ENCODE measurements at places on chromosomes 11 and 22.

DNA sequence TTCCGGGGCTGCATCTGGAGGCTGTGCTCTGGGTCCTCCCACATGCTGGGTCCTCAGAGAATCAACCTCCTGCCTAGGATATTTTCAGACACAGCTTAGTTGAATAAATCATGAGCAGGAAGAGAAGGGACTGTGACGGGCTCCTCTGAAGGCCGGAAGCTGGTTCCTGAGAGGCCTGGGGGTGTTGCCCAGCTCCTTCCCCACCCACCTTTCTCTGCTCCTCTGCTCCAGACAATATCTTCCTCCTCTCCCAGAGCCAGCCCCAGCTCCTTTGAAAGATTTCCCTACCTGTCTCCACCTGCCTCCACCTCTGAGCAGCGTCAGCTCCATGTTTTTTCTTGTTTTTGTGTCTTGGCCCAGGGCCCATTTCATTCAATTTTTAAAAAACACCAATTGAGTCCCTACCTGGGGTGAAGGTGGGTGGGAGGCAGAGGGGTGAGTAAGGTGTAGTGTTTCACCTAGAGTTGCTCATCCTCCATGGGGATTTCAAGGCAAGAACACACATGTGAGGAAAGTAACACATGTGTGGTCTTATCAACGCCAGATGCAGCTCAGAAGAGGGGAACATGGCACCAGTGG lies 24.8 kb upstream of the THY1 start:
- no peak for DNase-seq

DNA sequence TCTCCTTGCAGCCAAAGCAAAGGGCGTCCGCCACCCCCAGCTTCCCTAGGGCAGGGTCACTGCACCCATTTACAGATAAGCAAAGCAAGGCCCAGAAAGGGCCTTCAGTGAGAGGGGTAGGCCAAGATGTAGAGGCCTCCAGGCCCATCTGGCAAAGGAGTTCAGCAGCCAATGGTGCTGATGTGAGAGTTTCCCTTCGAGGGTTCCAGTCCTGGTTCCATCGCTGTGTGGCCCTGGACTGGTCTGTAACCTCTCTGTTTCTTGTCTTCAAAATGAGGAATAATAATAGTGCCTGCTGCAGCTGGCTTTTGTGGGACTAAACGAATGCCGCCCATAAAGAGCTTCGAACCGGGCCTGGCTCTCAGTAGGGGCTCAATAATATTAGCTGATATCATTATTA lies 4.0 kb downstream of the ELFN2 start:
- DNase-seq = no peak

- DNase-seq = no peak
Measured at GRCh38 chr11:2577031-2577990, 122.5 kb downstream of the KCNQ1OT1 start.

GRCh38 chr22:18110954-18111758 lies 547 bp downstream of the TUBA8 start:
- DNase-seq = no peak

- peak; percentile 73 for DNase-seq
Measured at GRCh38 chr11:95229993-95230809, 801 bp downstream of the SESN3 start.

DNA sequence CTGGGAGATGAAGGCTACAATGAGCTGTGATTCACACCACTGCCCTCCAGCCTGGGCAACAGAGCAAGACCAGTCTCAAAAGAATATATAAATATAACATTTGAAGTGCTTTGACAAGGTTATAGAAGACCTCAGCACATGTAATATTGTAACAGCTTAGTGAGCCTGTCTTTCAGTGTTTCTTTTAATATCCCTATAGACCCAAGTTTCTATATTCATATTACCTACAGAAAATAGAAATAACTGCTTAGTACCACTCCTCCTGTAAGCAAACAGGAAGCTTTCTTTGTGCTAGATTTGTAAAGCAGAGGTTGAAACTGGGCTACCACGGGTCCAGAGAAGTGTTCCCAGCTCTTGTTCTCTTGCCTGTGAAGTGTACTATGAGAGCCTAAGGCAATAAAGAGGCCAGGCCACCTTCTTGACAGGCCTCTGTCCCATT lies 68.2 kb downstream of the PPP2R1B start:
- DNase-seq = no peak

DNA sequence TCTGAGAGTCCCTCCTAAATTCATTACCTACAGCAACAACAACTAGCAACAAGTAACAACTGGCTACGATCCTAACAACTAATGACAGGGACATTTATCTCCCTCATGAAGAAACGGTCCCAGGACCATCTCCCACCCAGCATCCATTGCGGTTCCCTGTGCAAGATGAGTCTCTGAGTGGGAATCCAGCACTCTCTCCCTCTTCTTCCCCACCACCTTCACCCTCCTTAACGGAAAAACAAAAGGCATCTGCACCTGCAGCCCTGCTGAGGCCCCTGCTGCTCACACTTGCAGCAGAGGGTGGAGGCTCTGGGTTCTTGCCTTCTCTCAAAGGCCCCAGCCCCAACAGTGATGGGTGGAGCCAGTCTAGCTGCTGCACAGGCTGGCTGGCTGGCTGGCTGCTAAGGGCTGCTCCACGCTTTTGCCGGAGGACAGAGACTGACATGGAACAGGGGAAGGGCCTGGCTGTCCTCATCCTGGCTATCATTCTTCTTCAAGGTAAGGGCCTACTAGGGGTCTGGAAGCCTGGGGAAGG lies at the start of gene CD3G:
Gene CD3G, plus strand, starts transcription at position 364 of the 535 bp plus-strand sequence. Its CDS starts 80 bp downstream, at position 444.
- no peak for DNase-seq

DNA sequence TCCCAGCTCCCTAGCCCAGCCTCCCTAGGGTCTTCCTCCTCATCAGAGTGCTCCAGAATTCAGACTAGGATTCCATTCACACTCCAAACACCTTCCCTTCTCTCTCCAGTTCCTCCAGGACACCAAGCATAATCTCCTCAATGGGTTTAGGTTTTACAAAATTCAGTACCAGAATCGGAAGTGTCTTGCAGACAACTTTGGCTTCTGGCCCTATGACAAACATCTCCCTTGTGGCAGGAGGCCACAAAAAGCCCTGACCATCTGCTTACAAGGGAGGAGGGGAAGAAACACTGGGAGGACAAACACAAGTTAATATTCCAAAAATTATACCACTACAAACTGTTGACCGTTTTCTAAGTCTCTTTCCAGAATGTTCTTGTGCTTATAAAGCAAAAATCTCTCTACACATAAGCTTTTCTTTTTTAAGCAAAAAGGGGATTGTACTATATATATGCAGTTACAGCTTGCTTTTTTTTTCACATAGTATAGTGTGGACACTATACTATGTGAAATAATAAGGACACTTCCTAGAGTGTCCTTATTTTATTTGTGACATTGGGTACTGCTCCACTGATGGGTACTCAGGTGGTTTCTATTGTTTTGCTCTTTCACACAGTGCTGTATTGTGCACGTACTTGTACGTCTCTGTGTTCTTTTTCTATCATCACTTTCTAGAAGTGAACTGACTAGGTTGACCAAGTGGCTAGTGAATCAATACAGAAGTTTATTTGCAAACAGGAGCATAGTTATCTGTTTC lies 78.7 kb downstream of the BDNF start:
- no peak for DNase-seq

DNA sequence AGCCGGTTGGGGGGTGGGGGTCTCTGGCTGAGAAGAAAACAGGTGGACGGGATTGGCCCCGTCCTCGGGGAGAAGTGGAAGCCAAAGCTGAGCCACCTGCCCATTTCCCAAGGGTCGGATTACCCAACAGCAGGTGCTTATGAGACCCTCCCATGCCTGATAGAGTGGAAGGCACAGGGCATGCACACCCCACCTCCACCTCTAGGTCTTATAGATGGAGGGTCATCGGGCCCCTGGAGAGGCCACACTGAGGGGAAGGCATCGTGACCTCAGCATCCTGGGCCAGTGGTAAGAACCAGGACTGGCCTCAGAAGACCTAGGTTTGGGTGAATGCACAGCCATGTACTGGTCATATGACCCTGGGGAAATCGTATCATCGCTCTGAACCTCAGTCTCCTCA lies 85.9 kb downstream of the BUD13 start:
- no peak for DNase-seq

- peak; percentile 54 for DNase-seq
Measured at GRCh38 chr11:45847911-45848316, 639 bp downstream of the CRY2 start.

- DNase-seq = no peak
Measured at GRCh38 chr11:2205214-2205720, 33.7 kb upstream of the TH start.

- DNase-seq = no peak
Measured at GRCh38 chr11:72005347-72006260, 6.9 kb downstream of the IL18BP start.

- DNase-seq = no peak
Measured at GRCh38 chr11:44973632-44974401, 23.1 kb upstream of the TP53I11 start.

- no peak for DNase-seq
Measured at GRCh38 chr22:45769569-45770210, 98.1 kb downstream of the ATXN10 start.

- DNase-seq = no peak
Measured at GRCh38 chr22:42303396-42304323, 33.2 kb upstream of the TCF20 start.

- no peak for DNase-seq
Measured at GRCh38 chr22:21951931-21952465, 650 bp downstream of the PPM1F start.

- DNase-seq = no peak
Measured at GRCh38 chr11:109858152-109858551, 235.0 kb upstream of the ZC3H12C start.

- no peak for DNase-seq
Measured at GRCh38 chr11:112972399-112973145, 11.4 kb downstream of the NCAM1 start.

DNA sequence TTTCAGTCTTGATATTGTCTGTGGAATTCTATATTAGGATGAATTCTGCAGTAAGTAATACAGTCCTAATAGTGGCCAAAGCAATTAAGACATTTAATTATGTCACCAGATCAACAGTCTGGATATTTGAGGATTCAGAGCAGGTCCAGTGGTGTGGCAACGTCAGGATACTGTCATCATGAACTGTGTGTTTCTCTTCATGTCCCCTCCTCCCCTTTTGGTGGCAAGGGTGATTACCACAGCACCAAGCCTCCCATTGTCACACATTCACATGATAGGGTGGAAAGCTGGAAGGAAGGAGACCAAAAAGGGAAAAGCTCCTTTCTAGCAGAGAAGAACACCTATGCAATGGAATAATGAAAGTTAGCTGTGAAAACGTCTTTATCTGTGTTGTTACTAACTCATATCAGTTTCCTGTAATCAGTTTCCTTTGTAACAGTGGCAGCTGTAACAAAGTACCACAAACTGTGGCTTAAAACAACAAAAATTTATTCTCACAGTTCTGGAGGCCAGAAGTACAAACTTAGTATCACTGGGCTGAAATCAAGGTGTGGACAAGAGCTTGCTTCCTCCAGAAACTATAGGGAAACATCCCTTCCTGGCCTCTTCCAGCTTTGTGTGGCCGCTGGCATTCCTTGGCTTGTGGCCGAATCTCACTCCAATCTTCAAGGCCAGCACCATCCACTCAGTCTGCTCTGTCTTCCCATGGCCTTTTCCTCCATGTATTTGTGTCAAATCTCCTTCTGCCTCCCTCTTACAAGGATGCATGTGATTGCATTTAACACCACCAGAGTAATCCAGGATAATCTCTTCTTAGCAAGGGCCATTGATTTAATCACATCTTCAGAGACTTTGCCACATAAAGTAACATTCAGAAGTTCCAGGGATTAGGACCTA lies 6.5 kb upstream of the RBM14 start:
- no peak for DNase-seq

GRCh38 chr11:117337076-117337475 lies 9.4 kb downstream of the CEP164 start:
- DNase-seq = no peak

DNA sequence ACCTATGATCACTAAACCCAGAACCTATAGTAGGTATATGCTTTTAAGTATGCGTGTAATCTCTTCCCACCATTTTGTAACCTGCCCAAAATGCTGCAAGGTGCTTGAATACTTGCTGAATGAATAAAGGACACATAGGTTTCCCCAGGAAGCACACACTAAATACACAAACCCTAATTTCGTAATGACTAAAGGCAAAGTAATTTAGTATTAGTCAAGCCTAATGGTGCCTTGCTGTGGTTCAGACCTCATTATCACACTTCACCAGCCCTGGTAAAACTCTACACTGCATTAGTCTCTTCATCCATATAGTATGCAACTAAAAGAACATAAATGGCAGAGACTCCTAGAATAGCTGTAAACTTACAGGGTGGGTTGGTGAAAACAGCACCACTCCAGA lies 289.0 kb upstream of the PITPNB start:
- DNase-seq = no peak

- DNase-seq = no peak
Measured at GRCh38 chr11:46429717-46430116, 38.1 kb upstream of the CHRM4 start.

DNA sequence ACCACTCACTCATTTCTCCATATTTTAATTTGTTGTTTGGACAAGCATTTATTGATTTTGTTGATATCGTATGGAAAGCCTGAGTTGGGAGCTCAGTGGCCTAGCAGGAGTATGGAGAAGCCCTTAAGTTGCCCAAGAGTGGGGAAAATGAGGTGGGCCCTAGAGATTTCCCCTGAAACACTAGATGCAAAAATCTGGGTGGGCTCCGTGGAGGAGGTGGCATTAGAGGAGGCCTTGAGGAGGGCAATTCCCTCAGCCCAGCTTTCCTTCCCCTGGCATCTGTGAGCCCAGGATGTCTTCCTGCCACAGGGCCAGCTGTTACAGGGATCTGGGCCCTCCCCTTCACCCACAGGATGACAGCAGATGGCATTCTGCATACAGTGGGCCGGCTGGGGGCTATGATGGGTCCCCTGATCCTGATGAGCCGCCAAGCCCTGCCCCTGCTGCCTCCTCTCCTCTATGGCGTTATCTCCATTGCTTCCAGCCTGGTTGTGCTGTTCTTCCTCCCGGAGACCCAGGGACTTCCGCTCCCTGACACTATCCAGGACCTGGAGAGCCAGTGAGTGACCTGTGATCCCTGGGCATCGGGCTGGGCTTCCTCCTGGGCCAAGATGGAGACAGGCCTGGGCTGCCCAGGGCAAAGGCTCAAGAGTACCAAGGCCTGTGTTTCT lies 21.6 kb upstream of the SLC22A12 start:
- no peak for DNase-seq

DNA sequence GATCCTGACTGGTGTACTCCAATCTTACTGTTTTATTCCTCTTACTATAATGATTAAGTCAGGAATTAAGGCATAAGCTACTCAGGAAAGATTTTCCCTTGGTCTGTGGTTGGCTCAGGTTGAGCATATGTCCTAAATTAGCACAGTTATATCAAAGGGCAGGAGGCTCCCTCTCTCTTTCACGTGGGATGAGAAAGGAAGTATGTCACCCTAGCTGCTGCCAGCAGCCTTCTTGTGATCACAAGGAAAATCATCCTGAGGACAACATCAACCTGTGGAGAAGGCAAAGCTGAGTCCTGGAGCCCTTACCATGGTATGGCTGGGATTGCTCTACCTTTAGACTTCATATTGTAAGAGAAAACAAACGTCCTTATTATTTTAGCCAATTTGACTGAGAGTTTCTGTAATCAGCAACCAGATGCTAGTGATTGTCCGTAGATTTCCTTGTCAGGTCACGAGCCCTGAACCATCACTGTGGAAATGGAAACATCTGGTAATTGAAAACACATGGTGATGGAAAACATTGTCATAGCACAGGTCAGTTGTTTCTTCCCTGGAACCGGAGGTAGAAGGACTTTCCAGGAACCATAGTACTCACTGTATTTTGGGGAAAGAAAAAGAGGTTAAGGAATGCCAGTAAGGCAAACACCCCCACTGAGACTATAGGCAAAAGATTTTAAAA lies 40.6 kb upstream of the DEUP1 start:
- peak; percentile 33 for DNase-seq

- no peak for DNase-seq
Measured at GRCh38 chr11:71951741-71952310, 23.0 kb downstream of the RNF121 start.

- DNase-seq = peak; percentile 84
Measured at GRCh38 chr11:45105233-45105983, 41.0 kb upstream of the PRDM11 start.

Measured in hindlimb muscle (tissue), 1 donor.